ENCODE measurements at places on chromosomes 4 and X.
A peak's percentile ranks its signal among the peaks of the same experiment; 100 is the strongest.

GRCh38 chr4:108008721-108009120 lies 19.0 kb downstream of the HADH start:
- DNase-seq = no peak

DNA sequence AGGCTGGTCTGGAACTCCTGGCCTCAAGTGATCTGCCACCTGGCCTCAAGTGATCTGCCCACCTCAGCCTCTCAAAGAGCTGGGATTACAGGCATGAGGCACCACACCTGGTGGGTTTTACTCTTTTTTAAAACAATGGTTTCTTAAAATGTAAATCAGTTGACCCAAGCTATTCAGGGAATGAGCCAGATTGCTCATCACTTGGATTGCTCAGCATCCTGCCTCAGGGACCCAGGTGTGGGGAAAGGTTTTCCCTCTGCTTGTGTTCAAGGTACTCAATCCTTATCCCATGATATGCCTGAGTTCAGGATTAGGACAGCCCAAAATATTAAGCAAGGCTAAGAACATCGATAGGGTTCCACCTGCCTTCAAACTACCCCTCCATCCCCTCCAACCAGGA lies 67.4 kb downstream of the CHRNA9 start:
- no peak for DNase-seq

GRCh38 chrX:30513284-30513683 lies 64.3 kb downstream of the TASL start:
- DNase-seq = no peak

- DNase-seq = no peak
Measured at GRCh38 chr4:38752941-38753806, 29.6 kb downstream of the TLR10 start.

DNA sequence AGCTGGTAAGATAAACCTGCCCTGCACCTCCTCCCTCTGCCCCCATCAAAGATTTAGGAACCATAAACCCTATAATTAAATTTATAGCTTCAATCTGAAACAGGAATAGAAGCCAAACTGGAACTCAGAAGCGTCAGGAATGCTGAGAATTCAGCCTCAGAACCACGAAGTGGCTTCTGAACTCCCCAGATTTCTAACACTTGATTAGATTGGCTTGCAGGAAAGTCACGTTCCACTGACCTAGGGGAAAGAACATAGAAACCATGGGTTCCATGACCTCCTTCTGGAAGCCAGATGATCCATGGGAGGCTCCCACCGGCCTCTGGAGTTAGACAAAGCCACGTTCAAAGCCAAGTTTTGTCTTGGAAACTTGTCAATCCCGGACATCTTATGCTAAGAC lies 356.5 kb downstream of the MID1IP1 start:
- DNase-seq = no peak

DNA sequence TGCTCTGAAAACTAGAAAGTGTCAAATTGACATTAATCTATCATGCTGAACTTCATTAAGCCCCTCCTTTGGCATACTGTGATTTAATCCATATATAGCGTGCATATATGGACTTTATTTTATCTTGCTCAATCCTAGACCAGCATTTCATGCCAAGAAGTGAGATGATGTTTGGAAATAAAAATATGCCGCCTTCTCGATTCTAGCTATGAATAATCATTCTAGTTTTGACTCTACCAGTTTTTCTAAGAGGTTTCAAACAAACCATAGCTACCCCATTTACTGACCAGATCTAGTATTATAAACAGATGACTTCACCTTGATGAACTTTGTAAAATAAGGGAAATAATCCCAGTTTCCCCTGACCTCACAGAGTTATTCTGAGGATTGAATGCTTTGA lies 95.0 kb downstream of the ARX start:
- no peak for DNase-seq

- no peak for DNase-seq
Measured at GRCh38 chr4:47251348-47252135, 212.0 kb downstream of the COMMD8 start.

GRCh38 chr4:114087596-114088230 lies 108.3 kb upstream of the ARSJ start:
- DNase-seq = no peak

DNA sequence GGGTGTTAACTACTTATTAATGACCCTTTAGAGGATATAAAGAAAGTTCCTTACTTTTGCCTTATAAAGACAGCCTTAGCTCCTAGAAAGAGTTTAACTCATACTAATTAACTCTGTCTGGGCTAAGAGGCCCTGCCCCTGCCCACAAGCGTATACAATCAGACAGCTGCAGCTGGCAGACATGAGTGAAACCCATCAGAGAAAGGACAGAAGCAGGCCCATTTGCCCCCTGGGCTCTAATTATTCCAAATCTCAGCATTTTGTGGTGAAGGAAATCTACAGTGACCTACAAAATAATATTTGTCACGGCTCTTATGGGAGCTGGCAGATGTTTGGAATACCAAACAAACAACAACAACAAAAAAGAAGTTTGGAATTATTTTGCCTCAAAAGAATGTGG lies 71.8 kb downstream of the CHRDL1 start:
- no peak for DNase-seq

- no peak for DNase-seq
Measured at GRCh38 chrX:88886908-88887307, 139.9 kb downstream of the CPXCR1 start.

GRCh38 chr4:166315721-166316467 lies 442.9 kb downstream of the TLL1 start:
- DNase-seq = no peak

- no peak for DNase-seq
Measured at GRCh38 chr4:180766045-180766444, 1477.2 kb upstream of the TENM3 start.

DNA sequence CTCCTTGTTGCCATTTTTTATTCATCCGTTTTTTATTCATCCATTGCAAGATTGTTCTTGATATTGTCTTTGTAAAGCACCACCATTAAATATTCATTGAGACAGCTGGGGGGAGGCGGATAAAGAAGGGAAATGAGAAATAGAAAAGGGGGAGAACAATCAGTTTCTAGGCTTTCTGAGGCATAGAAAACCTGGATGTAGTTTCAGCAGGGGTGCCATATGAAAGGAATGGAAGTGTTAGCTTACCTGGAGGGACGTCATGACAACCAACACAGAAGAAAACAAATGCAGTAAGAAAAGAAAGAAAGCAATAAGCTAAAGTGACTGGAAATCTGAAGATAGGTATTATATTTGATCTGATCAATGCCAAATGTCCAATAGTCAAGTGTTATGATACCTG lies 276.1 kb downstream of the GASK1B start:
- DNase-seq = no peak

- no peak for DNase-seq
Measured at GRCh38 chr4:30386266-30386895, 333.8 kb upstream of the PCDH7 start.

GRCh38 chr4:128863312-128864075 lies 54.0 kb downstream of the JADE1 start:
- peak; percentile 73 for DNase-seq

DNA sequence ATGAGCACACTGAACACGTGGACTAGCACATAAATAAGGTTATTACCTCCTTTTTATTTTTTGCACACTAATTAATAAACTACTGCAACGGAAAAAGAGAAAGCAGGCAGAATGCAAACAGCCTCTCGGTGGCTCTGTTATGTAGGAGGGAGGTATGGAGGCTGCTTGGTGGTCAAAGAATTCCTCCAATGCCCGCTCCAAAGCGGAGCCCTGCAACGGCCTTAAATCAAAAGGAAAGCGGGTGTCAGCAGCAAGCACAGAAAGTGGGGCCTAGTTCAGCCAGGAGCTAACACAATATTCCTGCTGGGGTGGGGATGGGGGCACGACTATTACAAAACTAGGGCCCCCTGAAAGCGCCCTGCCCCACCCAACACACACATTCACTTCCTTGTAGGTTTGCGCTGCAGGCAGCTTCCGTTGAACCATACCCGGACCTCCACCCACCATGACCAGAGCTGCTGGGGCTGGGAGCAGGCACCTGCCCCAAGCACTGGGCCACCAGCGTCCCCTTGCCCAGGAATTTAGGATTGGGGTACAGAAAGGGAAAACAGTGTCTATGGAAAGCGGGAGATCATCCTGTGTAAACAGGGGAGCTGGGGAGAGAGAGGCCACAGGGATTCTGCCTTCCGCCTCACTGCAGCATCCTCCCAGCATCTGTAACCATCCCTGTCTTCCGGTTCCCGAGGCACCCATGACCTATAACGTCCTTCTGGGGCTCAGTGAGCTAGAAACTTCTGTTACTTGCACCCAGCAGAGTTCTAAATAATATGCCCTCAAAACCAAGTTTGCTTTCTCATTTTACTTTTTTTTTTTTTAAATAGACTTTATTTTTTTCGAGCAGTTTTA lies 57.1 kb upstream of the DDX3X start:
- peak; percentile 3 for DNase-seq

DNA sequence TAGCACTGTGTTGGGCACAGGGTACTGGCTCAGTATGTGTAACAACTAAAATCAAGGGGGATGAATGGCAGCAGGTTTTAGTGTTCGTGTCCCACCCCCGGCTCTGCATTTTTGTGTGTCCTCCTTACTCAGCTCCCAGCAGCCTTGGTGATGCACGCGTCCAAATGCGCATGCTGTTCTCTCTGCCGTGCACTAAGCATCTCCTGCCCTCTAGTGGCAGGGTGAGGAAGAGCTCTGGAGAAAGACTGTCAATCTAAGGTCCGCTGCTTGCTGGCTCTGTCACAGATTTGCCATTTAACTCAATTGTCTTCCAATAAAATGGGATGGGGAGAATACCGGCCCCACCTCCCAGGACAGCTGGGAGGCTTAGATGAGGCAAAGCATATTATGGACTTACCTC lies 61.4 kb downstream of the WFS1 start:
- peak; percentile 24 for DNase-seq

- peak; percentile 23 for DNase-seq
Measured at GRCh38 chrX:137166591-137166990, 132.8 kb upstream of the GPR101 start.

- DNase-seq = no peak
Measured at GRCh38 chr4:152327606-152328453, 208.1 kb downstream of the FBXW7 start.

- DNase-seq = no peak
Measured at GRCh38 chrX:130825525-130825924, 77.5 kb downstream of the ENOX2 start.

- no peak for DNase-seq
Measured at GRCh38 chrX:133640161-133641015, 225.1 kb upstream of the GPC4 start.

DNA sequence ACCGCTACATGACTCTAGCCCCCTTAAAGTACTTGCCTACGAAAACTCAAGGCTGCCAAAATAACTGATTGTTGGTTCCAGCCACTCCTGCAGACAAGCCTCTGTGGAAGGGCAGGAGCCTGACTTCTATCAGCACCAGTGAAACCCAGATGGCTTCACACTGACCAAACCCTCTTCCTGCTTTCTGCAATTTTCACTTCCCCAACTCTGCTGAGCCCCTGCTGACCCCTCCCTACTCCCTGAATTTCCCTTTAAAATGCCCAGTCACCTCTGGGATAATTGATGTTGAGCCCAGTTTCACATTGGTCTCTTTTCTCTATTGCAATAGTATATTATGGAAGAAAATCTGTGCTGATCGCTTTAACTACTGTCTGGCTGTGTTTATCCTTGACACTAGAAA lies 61.6 kb upstream of the STS start:
- no peak for DNase-seq

DNA sequence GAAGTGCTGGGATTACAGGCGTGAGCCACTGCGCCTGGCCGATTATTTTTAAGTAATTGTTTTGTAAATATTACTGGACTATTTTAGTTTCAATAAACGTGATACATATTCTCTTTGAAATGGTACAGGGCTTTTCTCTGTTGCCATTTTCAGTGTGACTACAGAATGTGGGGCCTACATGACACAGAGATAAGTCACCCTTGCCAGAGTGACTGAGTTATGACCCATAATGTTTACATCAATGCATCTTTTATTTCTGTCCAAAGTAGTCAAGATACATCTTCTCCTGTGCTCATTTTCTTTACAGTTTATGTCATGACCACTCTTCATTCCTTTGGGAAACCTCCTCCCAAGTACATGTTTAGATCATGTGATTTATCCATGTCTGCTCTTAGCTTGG lies 88.3 kb upstream of the GC start:
- no peak for DNase-seq

- no peak for DNase-seq
Measured at GRCh38 chrX:136304493-136304892, 3.7 kb downstream of the ADGRG4 start.

GRCh38 chrX:109578916-109579315 lies 42.3 kb downstream of the NXT2 start:
- no peak for DNase-seq

DNA sequence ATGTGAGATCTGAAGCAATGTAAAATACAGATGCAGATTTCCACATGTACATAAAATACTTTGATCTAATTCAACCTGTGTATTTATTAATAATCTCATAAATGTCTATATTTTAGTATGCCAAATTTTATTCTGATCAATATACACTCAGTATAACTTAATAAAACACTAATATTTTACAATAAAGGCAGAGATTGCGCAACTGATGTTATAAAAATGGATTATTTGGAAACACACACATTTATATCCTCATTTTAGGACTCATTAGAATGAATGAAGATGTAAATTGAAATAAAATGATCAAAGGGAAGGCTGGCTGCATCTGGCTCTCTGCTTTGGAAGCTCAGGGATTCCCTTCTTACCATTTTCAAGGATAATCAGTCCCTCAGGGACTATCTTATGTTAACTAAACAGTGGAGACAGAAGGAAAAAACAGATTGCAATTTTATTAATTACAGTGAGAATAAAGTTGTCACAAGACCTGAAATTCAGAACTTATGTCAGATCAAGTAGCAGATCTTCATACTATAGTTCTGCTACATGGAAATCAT lies 900.9 kb upstream of the EPHA5 start:
- DNase-seq = no peak

- no peak for DNase-seq
Measured at GRCh38 chr4:158159718-158160094, 13.1 kb downstream of the GASK1B start.

- peak; percentile 2 for DNase-seq
Measured at GRCh38 chrX:1449036-1449822, 3.5 kb downstream of the ASMTL start.

- DNase-seq = no peak
Measured at GRCh38 chrX:16087076-16087475, 36.3 kb upstream of the GRPR start.

GRCh38 chrX:133365871-133366611 lies 49.2 kb downstream of the GPC4 start:
- DNase-seq = no peak

DNA sequence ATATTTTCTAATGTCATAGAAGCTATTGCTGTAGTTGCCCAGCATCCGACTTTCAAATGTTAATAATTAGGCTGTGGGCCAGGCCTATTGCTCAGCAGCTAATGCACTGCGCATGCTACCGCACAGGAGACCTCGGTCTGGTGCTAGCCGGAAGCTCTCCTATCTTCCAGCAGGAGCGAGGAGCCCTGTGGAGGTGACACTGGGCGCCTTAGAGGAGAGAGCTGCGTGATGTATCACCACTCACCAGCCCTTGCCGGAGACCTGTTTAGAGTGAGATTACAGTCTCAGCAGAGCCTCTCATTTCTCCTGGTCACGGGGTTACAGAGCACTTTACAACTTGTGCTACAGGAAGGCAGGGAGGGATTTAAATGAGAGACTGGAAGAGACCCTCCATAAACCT lies 31.1 kb upstream of the MID1IP1 start:
- no peak for DNase-seq

Measured in activated CD4-positive, alpha-beta T cell treated with anti-CD3 and anti-CD28 coated beads, Interleukin-2, amount 50 U/mL, for 48 hours (primary cell).